ENCODE measurements at places on chromosomes 12 and 14.

GRCh38 chr14:79569072-79569471 lies 642.2 kb downstream of the DIO2 start:
- no peak for DNase-seq

GRCh38 chr12:22275843-22276242 lies 58.7 kb downstream of the ST8SIA1 start:
- DNase-seq, result no peak

GRCh38 chr12:7241404-7242005 lies 52.0 kb downstream of the PEX5 start:
- DNase-seq, result no peak

DNA sequence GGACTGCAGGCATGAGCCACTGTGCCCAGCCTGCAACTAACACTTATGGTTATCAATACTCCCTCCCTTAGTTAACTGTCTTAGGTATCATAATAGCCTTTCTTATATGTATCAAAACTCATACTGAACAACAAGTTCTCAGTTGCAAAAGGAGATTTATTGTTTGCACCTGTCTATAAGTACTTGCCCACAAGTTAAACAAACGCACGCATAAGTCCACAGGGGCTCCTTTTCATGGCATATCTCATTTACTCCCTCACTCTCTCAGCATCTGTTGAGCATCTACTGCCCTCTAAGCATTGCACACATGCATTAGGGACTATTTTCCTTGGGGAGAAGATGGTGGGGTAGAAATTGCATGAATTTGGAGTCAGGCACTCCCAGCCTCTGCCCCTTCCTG lies 46.7 kb upstream of the CORO1C start:
- no peak for DNase-seq

DNA sequence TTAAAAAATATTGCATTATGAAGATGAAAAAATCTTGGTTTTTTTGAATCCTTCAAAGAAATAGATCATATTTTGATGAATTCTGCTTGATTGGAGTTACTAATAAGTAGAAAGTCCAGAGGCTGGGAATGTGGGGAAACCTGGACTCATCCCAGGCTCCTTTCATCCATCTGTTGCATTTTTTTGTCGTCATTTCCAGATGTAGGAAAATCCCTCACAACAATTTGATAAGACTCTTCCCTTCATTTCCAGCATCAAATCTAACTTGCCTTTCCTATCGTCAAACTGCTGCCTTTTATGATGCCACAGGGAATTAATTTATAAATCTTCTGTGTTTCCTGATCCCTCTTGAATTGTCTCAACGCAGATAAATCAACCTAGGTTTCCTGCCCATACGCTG lies 211.6 kb downstream of the FBXL14 start:
- DNase-seq, result no peak

GRCh38 chr12:16691624-16692023 lies 85.7 kb upstream of the LMO3 start:
- no peak for DNase-seq

DNA sequence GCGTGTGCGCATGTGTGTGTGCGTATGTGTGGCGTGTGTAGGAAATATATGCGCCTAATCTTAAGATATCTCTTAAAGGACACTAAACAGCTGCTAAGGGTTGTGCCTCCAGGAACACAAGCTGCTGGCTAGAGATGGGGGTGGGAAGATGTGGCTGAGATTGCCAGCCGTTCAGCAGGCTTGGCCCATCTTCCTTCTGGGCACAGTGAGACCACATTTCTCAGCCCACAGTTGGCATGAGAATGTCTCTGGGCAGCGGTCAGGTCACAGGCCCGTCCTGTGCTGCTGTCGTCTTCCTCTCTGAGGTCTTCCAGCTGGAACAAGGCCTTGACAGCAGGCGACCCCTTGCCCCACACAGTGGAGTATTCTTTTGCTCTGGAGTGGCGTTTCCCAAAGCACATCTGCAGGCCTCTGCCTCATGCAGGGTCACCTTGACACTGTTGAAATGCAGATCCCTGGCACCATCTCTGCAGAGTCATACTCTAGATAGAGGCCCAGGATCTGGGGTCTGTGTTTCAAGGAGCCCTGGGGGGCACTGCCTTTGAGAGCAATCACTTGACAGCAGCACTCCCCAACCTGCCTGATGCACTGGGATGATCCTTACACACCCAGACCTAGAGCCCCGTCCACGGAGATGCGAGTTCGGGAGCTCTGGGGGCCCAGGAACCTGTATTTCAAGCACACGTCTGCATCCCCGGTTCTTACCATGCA lies 335.5 kb upstream of the SFSWAP start:
- no peak for DNase-seq

DNA sequence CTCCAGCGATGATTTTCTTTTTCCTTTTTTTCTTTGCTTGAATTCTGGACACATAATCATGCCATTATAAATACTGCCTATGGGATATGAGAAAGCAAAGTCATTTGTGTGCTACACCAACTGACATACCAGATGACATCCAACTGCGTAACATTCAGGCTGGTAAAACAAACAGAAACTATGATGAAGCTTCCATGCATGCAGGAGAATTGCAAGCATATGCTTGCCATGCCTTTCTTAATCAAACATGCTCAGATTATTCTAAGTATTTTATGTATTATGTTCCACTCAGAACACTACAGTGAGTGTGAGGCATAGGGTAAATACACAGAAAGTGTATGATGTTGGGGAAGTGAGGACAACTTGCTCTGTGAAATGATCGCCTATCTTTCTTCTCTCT lies 97.4 kb downstream of the C12orf50 start:
- no peak for DNase-seq

DNA sequence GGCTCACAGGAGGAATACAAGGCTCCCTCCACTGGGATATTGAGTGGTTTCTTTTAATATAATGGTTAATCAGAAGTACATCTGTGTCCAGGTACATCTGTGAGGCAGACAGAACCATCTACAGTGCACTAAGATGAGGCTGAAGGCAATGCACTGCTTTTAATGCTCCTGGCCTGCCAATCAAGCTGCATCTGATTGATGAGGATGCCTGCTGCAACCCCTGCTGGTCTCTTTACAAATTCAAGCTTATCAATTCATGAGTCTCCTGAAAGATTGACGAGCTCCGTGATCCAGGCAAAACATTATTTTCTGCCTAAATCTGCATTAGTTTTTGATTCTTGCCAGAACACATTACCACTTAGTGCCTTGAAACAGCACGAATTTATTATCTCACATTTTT lies 1139.1 kb downstream of the AACS start:
- DNase-seq, result no peak

DNA sequence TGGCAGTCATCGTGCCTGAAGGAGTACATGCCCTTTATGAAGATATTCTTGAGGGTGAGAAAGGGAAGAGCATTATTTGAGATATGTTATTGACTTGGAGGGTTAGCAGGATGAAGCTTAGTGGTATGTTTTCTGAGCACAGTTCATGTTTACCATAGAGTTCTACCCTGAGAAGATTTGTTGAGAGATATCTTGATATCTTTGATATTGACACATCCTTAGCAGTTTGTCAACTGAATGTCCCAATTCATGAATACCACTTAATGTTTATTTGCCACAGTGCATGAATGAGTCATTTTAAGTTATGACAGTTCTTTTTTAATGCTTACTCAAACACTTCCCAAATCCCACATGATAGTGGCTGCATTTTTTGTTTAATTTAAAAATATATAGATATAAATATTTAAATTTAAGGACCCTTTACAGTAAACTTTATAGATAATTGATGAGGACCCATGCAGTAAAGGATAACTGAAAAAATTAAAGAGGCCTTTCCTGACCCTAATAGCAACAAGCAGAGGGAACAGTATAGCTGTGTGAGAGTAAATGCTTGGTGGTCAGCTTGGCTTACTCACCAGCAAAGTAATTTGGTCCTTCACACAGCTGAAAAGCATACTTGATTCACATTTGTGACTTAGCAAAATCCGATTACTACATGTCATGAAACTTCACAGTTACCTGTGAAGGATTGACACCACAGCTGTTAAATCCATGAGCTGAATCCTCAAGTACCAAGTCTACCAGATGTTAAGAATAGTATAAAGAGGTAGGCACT lies 25.8 kb downstream of the SLC39A9 start:
- no peak for DNase-seq

- no peak for DNase-seq
Observed at GRCh38 chr12:54371328-54372112, 7.2 kb upstream of the GPR84 start.

Measured in vagina (tissue), 2 donors.